ENCODE measurements at places on chromosomes 11 and 22.
A peak's percentile ranks its signal among the peaks of the same experiment; 100 is the strongest.

DNA sequence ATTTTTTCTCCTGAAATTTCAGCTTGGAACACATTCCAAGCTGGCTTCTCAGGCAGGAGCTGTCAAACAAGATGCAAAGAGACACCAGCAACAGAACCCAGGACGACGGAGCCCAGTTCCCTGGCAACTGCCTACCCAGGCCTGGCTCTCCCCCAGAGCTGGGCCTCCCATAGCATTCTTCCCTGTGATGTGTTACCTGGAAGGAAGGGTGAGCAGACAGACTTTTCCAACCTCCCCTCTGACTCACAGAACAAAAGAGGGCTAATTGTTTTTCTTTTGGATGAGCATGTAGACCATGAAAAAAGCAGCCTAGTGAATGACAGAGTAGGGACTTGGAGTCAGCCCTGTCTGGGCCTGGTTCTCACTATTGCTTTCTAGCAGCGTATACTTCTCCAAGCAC is 55.3 kb upstream of the BMAL1 start:
- no peak for DNase-seq

DNA sequence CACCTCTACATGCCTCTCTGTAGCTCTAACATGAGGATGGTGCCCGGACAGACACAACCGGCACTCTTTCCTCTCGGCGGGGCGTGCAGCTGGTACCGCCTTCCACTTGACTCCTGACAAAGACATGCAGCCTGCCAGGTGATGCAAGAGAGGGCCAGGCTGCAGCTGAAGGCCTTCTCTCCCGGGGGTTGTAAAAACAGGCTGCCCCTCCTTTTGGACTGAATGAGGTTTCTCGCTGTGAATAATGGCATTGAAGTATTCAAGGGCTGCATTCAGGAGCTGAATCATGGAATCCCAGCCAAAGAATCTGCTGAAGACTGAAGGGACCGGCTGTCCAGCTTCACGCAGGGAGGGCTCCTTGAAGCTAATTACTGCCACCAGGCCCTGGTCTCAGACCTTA is 110.9 kb downstream of the GALNT18 start:
- no peak for DNase-seq

GRCh38 chr22:43222262-43222661 is 35.3 kb upstream of the TTLL12 start:
- DNase-seq = no peak

DNA sequence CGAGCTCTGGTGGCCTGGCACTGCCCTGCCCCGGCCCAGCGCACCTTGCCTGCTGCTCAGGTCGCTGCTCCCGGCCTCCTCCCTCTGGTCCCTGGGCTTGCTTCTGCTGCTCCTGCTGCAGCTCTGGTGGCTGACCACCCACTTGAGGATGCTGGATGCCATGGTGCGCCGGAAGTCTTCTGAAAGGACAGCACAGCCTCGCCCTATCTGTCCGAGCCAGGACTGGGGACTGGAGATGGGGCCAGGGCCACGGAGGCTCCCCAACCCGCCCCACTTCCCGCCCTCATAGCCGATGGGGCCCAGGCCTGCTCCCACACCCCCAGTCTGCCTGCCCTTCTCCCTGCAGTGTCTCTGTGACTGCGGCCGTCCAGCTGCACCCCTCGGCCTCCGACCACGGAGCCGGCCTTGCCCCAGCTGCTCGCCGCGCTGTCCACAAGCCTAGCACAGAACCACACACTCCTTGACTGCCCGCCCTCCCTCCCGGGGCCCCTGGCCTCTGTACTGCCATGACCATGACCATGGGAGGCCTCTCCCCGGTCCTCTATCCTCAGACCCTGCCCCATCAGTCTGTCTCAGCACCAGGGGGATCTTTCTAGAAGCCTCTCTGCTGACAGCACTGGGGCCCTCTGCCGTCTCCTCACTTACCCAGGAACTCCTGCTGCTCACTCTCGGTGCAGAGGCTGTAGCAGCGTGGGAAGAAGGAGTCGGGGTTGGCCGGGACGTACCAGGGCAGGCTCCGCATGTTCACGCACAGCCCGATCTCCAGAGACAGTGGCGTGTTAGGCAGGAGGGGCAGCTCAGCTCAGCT is 12.7 kb downstream of the TTLL8 start:
- no peak for DNase-seq

- no peak for DNase-seq
Observed at GRCh38 chr11:96313163-96313562, 29.8 kb downstream of the MAML2 start.

GRCh38 chr11:124745270-124745834 is 5.6 kb downstream of the NRGN start:
- DNase-seq = no peak

DNA sequence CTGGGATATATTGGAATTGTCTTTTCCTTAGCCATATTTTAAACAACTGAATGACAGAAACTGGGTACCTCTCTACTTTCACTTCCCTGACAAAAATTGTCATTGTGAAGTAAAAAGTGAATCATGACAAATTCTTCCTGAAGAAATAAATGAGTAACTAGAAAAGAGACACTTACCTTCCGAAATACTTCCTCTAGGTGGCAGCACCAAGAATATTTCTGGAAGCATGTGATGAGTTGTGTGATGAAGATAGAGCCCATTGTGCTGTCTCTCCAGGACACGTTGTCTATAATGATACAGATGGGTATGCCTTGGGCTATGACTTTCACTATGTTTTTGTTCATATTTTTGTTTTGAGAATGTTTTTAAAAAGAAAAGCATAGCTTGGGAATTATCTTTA is 21.5 kb downstream of the CASP4 start:
- peak; percentile 17 for DNase-seq

DNA sequence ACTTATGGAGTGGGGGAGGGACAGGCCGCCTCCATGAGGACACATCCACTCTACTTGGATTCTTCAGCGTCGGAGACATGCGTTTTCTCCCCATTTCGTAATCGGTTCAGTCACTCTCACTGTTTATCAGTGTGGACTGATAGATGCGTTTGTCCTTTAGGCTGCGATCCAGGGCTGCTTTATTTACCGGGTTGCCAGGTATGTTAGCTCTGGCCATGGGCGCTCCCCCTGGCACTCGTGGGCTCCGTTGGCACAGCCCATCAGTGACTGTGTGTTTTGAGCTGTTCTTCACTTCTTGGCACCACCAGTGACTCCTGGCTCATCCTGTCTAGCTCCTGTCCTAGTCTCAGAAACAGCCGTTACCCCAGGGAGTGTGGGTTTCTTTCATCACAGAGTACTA is 1203.3 kb downstream of the BRD1 start:
- no peak for DNase-seq

GRCh38 chr11:66868726-66869566 is 12.1 kb downstream of the LRFN4 start:
- peak; percentile 100 for DNase-seq

- DNase-seq = no peak
Observed at GRCh38 chr11:116857316-116857715, 19.9 kb upstream of the APOA1 start.

- no peak for DNase-seq
Observed at GRCh38 chr11:126440276-126440675, 84.8 kb downstream of the ST3GAL4 start.

GRCh38 chr11:45411228-45411946 is 125.2 kb upstream of the SYT13 start:
- no peak for DNase-seq

DNA sequence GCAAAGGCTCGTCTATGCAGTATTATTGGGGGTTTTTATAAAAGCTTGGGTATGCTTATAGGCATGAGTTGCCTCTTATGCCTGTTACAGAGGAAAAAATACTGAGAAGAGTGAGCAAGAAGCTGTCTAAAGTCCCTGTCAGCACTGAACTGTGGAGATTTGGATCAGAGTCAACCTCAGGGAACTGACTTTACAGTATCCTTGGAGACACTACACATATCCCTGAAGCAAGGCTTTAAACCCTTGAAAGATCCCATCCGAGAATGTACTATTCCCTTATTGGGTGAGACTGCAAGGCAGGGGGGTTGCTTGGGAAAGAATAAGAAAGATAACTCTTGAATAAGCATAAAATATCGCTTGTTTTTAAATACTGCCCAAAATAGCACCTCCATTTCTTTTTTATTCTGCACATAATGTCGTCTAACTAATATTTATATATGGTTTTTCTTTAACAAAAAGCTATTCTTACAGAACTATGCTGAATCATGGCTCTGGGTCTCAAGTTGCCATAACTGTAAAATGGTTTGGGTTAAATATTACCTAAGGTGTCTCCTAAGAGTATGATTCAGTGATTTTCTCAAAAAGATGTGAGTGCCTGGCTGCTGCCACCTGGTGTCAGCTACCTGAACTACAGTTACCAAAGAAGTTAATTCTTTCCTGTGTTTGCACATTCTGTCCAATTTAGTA is 1062.8 kb downstream of the DLG2 start:
- DNase-seq = peak; percentile 35

- DNase-seq = peak; percentile 85
Observed at GRCh38 chr11:8192016-8192895, 23.4 kb upstream of the RIC3 start.

DNA sequence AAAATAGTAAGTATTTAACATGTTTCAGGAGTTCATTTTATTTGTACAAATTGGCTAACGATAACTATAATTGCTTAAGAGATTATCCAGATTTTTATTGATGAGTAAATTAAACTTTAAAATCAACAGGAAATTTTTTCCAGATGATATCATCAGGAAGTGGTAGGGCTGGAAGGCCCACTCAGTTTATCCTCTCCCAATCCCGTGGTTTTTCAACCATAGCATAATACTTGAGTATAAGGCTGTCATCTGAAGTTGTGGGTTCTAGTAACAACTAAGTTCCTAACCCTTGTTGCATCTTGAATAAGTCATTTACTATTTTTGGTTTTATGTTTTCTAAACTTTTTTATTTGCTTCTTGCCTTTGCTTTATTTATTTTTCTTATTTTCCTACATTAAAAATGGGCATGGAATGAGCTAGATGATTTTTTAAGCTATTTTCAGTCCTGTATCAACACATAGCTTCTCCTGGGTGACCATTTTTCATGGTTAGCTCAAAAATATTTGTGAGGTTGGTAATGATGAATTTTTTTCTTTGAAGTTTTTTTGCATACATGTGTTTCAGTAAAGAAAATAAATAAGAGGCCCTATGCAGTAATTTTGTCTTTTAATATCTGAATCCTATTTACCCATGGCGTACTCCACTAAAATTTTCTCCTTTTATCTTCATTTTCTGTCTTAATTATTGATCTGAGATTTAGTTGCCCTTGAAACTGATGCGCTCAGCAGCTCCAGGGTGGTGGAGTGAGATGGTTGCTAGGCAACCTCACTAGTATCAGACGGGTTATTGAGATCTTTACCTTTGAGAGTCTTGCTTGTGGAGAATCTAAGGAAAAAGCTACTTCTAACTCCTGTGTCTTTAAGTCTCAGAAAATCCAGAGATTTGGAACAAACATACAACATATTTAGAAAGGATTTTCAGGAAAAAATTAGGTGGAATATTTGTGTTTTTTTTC is 452.0 kb upstream of the CCDC179 start:
- no peak for DNase-seq

DNA sequence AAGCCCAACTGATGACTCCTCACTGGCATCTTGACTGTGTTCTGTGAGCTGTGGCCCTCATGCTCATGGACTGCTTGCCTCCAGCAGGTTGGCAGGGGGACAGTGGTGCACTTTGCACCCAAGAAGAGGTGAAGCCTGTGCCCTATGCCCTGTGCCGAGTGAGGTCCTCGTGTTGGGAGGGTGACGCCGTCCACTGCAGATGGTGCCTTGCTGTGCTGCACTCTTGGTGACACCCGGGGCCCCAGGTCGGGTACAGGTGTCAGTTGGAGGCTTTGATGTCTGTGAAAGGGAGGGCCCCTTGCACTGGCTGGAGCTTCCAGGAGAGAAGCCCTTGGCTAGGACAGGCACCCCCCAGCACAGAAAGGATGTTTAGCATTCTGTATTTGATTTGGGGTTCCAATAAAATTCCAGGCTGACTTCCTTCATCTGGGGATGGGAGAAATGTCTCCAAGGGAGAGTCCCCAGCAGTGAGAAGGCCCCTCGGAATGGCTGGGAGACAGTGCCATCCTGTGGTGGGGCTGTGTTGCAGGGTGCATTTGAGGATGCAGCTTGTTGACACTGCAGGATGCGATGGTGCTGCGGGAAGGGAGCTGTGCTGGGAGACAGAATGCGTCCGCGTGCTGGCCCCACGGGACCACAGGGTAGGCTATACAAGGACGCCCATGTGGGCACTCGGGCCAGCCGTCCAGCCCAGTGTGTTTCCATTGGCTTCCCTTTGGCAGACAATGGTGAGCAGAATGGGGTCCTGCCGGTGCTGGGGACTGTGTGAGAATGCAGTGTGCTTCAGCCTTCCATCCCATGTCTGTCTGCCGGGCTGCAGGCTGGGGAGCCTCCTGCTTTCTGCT is 2.5 kb upstream of the ZDHHC8 start:
- peak; percentile 90 for DNase-seq

GRCh38 chr11:15764948-15765347 is 591.4 kb downstream of the SOX6 start:
- DNase-seq = no peak

- no peak for DNase-seq
Observed at GRCh38 chr11:83511646-83512045, 225.5 kb upstream of the CCDC90B start.

GRCh38 chr11:6606471-6607189 is 3.1 kb downstream of the ILK start:
- DNase-seq = peak; percentile 97

DNA sequence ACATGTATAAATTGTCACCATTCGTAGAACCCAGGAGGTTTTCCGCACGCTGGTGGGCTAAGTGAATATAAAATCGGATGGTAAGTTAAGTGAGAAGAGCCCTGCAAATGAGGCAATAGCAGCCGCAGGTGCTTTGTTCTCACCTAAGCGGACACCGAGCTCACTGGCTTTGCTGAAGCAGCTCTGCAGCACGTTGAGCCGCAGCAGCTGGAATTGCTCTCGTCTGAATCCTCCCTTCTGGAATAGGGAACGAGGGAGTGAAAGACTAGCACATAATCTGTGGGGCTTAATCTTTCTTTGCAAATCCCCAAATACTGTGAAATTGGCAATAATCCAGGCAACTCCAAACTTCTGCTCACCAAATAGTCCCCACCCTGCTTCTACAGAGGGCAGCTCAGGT is 488.1 kb downstream of the NTM start:
- no peak for DNase-seq

GRCh38 chr11:63595296-63595695 is 18.9 kb downstream of the PLAAT3 start:
- DNase-seq = no peak

DNA sequence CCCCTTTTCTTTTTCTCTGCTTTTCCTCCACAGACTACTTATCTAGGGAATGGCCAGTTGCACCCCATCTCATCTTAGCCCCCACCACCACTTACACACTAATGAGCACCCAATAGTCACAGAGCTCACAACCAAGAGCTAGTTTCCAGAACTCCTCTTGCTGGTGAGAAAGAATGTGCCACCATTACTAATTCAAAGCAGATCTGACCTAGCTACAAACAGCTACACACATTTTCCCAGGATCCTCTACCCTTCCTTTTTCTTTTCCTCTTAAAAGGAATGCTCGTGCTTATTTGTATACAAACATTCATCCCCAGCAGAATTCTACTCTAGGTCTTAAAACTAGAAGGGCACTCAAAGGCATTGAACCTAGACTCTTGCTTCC is 136.8 kb downstream of the CD44 start:
- no peak for DNase-seq

- DNase-seq = no peak
Observed at GRCh38 chr11:100011697-100012096, 675.4 kb upstream of the ARHGAP42 start.

GRCh38 chr11:33515347-33515746 is 185.3 kb downstream of the C11orf91 start:
- DNase-seq = no peak

- no peak for DNase-seq
Observed at GRCh38 chr22:30254314-30254713, 7.8 kb upstream of the LIF start.

GRCh38 chr11:125071435-125071834 is 8.3 kb downstream of the SLC37A2 start:
- no peak for DNase-seq

- DNase-seq = no peak
Observed at GRCh38 chr11:14396273-14396672, 37.3 kb upstream of the RRAS2 start.

Data from HuH-7 (cell line).